ENCODE measurements at places on chromosomes 16 and 17.

DNA sequence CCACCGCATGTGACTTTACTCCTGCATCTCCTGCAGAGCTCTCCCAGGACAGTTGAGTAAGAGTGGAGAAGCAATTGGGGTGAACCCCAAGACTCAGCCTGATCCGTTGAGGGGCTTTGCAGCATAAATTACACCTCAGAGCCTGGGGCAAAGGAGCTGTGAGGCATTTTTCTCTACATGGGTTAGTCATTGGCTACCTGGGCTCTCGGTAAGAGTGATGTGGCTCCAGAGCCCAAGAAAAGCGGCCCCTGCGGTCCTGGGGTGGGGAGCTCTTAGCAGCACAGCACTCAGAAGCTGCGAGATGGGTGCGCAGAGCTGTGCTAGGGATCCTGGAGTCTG, 40.4 kb upstream of the C16orf78 start:
- no peak for DNase-seq

GRCh38 chr17:78929908-78930775, 5.0 kb upstream of the TIMP2 start:
- DNase-seq, result no peak

DNA sequence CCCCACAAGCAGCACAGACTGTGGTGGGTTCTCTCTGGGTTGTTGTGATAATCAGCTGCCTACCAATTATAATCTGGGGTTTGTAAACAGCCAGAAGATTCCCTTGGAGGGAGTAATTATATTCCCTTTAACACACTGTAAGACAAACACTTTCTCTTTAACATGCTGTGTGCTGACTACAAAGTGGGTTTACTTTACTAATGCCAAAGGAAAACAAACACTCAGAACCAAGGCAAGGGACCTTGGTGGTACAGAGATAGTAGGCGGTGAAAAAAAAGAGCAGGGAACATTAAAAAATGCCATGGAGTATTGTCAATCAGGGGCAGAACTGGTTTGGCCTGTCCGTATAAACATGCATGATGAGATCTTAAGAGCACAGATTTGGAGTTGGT, 3.0 kb upstream of the VAT1L start:
- DNase-seq, result no peak

- no peak for DNase-seq
These were observed 300.9 kb upstream of the ASIC2 start for GRCh38 chr17:33593991-33594390.

DNA sequence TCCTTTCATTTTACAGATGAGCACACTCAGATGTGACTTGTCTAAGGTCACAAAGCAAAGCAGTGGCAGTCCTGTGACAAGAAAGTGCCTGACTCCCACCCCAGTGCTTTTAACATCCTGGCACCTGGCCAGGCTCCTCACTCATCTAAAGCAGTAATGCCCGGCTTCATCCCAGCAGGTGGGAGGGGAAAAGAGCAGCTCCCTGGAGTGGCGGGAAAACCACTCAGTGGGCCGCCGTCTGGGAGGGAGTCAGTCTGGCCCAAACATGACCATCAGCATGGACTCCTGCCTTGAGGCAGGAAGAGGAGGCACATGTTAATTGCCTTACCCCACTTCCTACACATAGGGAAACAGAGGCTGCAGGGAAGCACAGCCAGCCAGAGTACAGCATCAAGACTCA, 2.6 kb downstream of the PCGF2 start:
- DNase-seq, result no peak

- DNase-seq, result no peak
These were observed 29.4 kb downstream of the SLC12A3 start for GRCh38 chr16:56894331-56894917.

GRCh38 chr16:15843635-15844279, 13.1 kb downstream of the MYH11 start:
- DNase-seq, result no peak

DNA sequence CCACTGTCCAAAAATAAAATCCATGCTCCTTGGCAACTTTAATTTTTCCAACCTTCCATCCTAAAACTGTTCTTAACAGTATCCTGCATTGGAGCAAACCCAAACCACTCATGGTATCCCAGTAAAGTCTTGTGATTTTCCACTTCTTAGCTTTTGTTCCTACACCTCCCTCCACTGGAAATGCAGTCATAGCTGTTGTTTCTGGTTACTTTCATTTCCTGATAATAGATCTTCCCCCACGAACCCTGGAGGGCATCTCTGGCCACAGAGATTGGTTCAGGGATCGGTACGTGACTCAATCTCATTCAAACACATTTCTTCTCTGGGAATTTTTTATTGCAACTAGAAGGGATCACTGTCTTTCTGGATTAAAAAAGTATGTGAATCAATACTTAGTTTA, 276.0 kb downstream of the GRIN2A start:
- DNase-seq, result no peak

- no peak for DNase-seq
These were observed 165.4 kb downstream of the SEC14L1 start for GRCh38 chr17:77306048-77306789.

GRCh38 chr16:77500934-77501664, 66.3 kb upstream of the ADAMTS18 start:
- DNase-seq, result no peak

DNA sequence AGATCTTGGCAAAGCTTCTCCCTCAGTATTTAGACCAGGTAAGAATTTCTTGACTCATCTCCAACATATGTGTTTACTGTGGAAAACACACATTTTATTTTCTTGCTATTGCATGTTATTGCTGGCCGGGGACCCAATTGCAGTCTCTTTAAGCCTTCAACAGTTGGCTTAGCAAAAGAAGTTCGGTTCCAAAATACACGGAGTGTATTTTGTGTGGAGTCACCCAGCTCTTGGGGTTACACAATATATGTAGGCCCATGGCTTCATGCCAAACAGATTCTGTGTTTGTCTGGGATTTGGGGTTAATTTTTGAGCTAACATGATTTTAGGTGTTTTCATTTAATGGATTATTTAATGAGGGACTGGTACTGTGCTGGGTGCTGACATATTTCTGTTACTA, 4.0 kb downstream of the ALDH3A2 start:
- DNase-seq, result no peak

DNA sequence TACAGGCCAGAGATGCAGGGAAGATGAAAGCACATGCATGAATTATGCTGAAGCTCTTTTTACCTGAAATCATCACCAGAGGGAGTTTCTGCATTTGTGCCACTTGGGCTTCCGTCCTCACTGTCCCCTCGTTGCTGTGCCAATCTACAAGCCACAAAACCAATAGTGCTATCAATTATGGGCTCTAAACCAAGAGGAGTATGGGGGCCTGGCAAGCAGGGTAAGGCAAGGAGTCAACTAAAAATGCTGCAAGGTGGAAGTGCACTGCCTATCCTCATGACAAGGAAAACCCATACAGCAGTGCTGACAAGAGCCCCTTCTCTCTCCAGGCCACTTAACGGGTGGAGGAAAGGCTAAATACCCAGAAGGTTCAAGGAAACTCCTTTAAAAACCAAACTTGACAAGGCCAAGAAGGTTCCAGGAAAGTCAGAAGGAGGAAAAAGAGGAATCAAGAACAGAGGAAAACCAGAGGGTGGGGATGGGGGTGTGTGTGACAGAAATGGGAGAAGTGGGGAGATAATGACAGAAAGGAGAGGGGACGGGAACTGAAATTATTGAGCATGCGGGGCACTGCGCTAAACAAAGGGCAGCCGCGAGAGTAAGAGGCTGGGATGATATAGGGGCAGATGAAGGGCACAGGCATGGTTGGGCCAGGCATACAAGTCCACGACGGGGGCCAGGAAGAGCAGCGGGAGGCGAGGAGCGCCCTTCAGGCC, 674 bp downstream of the C17orf75 start:
- peak; percentile 60 for DNase-seq

GRCh38 chr17:55383771-55384642, 37.6 kb downstream of the MMD start:
- DNase-seq, result no peak

DNA sequence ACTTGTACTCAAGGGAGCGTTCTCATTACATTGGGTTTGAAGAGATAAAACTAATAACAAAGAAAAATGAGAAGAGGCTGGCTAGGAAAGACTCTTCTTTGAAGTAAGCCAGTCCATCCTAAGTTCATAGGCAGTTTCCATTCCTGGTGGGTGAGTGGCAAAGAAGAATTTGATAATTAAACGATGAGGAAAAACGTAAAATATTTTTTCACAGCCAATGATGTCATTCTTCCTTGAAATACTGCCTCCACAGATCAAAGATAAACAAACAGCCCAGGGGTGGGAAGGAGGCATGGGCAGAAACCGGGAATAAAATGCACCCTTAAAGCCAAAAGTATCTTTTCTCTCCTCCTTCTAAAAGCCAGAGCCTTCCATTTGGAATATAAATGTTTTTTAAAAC, 346.6 kb downstream of the PMP22 start:
- DNase-seq, result no peak

- DNase-seq, result no peak
These were observed 51.3 kb upstream of the TAC4 start for GRCh38 chr17:49899191-49899485.

DNA sequence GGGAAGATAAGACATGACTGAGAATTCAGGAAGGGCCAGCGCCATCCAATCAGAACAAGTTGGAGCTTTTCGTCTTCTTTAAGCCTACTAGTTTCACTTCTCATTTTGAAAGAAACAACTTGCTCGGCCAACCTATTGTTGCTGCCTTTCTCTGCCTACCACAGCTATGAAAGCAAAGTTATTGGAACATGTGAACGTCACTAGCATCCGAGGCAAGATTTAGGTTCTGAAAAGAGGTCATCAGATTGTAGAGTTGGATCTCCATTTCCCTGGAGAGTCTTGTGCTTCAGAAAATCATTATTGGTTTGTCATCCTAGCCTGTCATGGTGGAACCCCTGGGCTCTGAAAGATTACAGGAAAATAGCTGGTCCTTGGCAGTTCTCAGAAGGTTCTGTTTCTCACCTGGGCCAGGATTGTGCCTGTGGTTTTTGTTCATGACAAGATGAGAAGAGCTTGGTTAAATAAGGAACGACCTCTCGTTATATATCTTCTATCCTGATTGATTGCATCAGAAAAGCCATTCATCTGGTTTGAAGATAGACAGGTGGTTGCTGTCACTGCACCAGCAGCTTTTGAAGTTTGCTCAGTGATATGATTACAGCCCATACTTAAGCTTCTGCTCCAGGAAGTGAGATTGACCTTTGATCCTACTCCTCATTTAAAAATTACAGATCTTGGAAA, 25.3 kb downstream of the CDH13 start:
- DNase-seq, result peak; percentile 87

DNA sequence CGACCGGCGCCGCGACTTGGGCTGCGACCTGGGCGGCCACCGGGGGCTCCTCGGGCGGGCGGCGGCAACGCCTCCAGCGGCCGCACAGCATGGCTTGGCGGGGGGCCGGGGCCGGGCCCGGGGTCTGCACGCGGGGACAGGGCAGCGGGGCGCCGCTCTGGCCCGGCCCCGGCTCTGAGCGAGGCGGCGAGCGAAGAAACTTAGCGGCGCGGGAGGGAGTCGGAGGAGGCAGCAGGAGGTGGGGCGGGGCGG, at the start of gene PLCD3:
Gene PLCD3 (minus strand): TSS at position 196 of the 252 bp plus-strand sequence. CDS start 105 bp downstream, at position 91.
- no peak for DNase-seq

- DNase-seq, result no peak
These were observed 541.9 kb upstream of the CDH11 start for GRCh38 chr16:65663774-65664173.

DNA sequence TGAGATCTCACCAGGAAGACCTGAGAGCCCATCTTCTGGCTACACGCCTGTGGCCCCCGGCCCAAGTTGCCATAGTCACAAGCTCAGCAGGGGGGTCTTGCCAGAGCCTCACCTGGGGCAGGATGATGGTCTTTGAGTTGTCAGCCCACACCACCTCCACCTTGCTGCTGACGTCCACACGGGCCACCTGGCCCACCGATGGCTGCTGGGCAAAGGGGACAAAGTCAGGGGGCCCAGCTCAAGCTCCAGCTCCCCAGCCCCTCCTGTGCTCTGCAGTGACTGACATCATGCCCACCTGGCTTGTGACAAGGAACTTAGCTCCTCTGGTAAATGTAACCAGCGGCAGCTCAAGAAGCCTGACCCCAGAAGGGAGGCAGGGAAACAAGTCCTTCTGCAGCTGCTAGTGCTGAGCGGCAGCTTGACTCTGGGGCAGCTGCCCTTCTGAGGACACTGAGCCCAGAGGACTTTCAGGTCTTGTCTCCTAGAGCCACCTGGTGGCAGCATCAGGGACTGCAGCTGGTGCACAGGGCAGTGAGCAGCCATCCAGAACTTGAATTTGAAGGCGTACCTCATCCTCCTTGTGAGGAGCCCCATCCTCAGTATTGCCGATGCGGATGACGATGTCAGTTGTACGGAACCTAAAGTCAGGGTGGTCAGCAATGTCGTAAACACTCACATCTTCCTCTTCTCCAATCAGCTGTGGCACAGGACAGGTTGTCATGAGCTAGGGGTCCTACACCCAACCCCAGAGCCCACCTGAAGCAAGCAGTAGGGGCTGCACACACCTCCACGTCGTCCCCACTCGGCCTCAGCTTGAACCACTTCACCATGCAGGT, 13.5 kb downstream of the SPHK1 start:
- peak; percentile 74 for DNase-seq

DNA sequence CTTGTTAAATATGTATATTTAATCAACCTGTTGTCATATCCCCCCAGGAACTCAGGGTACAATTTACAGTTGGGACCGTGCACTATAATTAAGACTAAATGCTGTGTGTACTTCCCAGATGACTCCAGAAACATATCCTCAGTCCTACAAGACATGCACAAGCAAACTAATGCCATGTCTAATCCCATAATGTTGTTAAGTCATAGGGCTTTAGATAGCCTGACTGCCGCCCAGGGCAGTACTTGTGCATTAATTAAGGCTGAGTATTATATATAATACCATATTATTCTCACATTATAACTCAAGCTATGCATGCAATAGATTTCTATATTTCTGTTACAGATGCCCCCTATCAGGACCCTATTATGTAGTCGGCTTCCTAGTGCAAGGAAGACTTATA, 20.1 kb upstream of the CPHXL start:
- DNase-seq, result no peak

DNA sequence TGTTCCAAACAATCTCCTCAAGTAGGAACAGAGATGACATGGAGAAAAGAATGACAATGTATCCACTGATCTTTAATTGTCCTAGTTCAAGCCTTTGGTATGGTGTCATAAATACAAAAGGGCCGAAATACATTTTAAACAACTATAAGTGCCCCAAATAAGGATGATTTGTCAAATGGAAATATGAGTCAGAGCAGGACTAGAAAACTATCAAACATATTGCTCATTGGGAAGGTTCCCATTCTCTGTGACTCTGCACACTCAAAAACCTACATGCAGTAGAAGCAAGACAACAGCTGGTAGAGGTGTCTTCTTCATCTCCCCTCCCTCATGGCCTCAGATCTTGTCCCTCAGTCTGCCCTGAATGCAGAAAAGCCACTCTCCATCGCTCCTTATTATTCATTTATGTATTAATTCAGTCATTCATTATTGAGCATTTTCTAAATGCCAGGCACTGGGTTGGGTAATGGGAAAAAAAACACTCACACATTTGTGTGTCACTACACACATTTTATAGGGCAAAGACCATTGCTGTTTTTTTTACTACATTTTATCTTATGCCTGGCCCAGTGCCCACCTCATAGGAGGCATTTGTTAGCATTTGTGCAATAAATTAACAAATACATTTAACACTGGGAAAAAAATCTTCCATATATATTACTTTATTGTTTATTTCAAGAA, 10.1 kb downstream of the CA10 start:
- no peak for DNase-seq

Measured in MV-4-11 (cell line).